ENCODE measurements at places on chromosomes 2 and 18. TPM values are rescaled to one million over a fixed set of nuclear protein-coding genes. Genes with fewer than 3 reads are reported as not detected.
A peak's percentile ranks its signal among the peaks of the same experiment; 100 is the strongest.

Gene SERPINB10
- total RNA-seq: 0.29 TPM

Gene ANKRD30BL
- total RNA-seq: 0.29 TPM

Gene UGT1A4
- total RNA-seq: not detected

Gene CRYBA2
- not detected for total RNA-seq

GRCh38 chr2:128607440-128607839 lies 288.8 kb upstream of the HS6ST1 start:
- H3K36me3 ChIP-seq: no peaks in the 10 kb centered on the region
- H3K27ac ChIP-seq: no peak overlapping the region
- peak; percentile 76 for DNase-seq
- no peaks in the 10 kb centered on the region for H3K4me1 ChIP-seq
- no peak overlapping the region for H3K4me3 ChIP-seq
- H3K27me3 ChIP-seq: no peaks in the 10 kb centered on the region

- H3K36me3 ChIP-seq: no peaks in the 10 kb centered on the region
- DNase-seq: peak; percentile 25
- no peak overlapping the region for H3K27ac ChIP-seq
- no peaks in the 10 kb centered on the region for H3K27me3 ChIP-seq
These were observed 305.5 kb downstream of the PTPRM start for GRCh38 chr18:7872569-7872968.

Measured in osteoblast (primary cell).